A172 (cell line): ENCODE measurements at places on chromosomes 2 and 18.

GRCh38 chr2:85769236-85769982 is 15.6 kb downstream of the ATOH8 start:
- no peak for DNase-seq

GRCh38 chr2:47271054-47272000 is 116.2 kb upstream of the STPG4 start:
- no peak for DNase-seq

- DNase-seq, result no peak
These were observed 53.0 kb upstream of the FOSL2 start for GRCh38 chr2:28339516-28340175.

GRCh38 chr2:138013639-138014038 is 49.4 kb downstream of the HNMT start:
- no peak for DNase-seq

DNA sequence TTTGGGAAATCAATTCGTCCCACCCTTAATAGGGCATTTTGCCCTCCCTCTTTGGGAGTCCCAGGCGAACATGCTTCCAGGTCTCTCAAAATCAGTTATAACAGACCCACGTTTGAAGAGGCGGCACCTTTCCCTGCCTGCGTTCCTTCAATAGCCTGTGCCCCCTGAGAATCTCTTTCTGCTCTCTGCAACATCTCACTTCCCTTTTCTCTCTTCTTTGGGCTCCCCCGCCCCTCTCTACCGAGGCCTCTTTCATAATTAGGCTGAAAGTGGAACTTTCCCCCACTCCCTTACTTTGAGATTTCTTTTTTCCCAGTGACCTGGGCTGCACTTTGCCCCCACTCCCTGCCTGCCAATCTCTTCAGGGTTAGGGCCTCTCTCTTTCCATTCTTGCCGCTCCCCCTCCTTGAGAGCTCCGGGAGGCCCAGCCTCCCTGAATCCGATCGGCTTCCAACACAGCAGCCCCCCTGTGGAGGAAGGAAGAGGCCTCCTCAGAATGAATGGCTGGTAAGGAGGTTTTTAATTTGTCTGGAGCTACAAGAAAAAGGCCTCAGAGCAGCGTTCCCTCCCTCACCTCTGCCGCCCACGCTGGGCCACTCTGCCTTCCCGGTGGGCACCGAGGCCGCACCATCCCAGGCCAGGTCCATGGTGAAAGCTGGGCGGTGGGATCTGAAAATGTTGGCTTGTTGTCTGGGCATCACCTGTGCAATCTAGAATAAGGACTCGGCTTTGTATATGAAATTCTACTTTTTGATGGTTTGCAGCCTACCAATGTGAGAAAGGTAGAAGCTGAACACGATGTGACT is 162.6 kb upstream of the SIX3 start:
- no peak for DNase-seq
